ENCODE measurements at places on chromosomes 3 and 15.
A peak's percentile ranks its signal among the peaks of the same experiment; 100 is the strongest.

- no peak for DNase-seq
Observed at GRCh38 chr3:19881036-19881435, 53.0 kb downstream of the EFHB start.

GRCh38 chr3:60497902-60498301 is 753.4 kb downstream of the FHIT start:
- no peak for DNase-seq

DNA sequence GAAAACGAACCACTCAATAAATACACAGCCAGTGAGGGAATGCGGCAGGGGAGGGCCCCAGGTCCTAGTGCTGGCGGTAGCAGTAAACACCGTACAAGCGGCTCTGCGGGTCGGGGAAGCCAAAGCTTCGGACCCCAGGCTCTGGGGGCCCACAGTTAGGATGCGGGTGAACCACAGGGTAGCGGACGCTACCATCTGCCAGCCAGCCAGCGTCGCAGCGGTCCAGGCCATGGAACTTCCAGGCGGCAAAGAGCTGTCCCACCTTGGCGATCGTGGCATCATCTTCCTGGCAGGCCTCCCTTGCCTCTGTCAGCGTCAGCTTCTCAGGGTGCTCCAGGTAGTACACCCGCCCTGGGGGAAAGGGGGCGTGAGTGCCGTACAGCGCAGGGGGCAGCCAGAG is 17.4 kb downstream of the HAPLN3 start:
- no peak for DNase-seq

DNA sequence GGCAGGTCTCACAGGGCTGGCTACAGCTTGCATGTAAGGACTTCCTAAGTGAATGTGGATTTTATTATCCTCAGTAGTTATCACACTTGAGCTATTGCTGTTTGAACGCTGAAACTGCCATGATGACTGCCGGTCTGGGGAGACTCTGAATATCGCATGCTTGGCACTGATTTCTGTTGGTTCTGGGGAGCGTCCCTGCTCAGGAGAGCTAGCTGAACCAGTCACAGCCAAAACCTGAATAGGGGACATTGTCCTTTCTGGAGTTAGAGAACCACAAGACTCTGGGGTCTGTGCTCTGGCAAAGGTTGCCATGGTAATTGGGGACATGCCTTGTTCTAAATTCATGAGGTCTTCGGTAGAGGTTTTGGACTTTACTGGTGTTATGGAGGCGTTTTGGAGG is 30.8 kb downstream of the CMSS1 start:
- DNase-seq, result no peak

- peak; percentile 31 for DNase-seq
Observed at GRCh38 chr15:65870889-65871533, 1.7 kb downstream of the RAB11A start.

GRCh38 chr15:64698823-64699222 is 76.6 kb downstream of the RBPMS2 start:
- no peak for DNase-seq

DNA sequence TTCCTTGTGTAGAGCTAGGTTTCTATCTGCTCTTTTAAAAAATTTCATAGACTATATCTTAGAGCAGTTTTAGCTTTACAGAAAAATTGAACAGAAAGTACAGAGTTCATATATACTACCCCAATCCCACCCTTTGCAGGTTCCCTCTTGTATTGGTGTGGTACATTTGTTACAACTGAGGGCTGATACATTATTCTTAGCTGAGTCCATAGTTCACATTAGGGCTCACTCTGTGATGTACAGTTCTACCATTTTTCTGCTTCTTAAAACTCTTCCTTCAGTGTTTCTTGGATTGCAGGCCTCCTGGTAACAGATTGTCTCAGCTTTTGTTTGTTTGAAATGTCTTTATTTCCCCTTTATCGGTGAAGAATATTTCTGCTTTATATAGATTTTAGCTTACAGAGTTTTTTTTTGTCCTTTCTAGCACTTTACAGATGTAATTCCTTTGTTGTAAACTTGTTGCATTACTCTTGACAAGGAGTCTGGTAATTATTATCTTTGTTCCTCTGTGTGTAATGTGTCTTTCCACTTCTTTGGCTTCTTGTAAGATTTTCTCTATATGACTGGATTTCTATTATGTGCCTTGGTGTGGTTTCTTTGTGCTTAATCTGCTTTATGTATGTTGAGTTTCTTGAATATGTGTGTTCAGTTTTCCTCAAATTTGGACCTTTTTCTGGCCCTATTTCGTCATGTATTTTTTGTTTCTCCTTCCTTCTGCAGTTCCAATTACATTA is 25.3 kb downstream of the MEF2A start:
- DNase-seq, result no peak

- no peak for DNase-seq
Observed at GRCh38 chr3:112333381-112334317, 693 bp downstream of the CD200 start.

GRCh38 chr3:155631323-155632019 is 113.4 kb downstream of the PLCH1 start:
- DNase-seq, result no peak

DNA sequence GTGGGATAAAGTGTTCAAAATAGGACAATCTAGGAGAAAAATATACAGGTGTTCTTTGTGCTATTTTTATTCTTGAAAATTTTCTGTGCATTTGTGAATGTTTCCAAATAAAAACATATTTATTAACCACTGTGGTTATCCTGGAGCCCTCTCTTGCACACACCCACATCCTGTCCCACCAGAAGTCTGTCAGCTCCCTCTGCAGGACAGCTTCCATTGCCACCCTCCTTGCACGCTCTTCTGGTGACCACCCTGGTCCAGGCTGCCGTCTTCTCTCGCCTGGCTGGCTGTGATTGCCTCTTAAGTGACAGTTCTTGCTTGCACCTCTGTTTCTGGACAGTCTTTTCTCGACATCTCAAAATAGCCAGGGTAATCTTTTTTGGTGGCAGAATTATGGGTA is 394.0 kb downstream of the LRTM1 start:
- no peak for DNase-seq

DNA sequence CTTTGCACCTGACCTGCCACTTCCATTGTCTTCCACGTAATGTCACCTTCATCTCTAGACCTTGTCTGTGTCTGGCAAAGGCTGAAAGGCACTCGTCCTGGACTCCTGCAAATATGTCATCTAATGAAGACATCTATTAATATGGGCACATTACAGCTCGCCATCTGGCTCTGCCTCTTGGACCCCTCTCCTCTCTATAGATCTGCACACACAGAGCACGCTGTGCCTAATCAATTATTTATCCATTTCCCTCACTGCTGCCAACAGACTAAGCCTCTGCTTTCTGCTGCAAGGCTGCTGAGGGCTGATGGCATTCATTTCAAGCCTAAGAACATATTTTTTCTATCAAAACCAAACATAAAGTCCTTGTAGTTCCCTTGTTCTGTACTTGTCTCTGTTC is 573.0 kb downstream of the TUSC7 start:
- DNase-seq, result no peak

GRCh38 chr3:34568766-34569165 is 770.3 kb downstream of the PDCD6IP start:
- DNase-seq, result no peak

DNA sequence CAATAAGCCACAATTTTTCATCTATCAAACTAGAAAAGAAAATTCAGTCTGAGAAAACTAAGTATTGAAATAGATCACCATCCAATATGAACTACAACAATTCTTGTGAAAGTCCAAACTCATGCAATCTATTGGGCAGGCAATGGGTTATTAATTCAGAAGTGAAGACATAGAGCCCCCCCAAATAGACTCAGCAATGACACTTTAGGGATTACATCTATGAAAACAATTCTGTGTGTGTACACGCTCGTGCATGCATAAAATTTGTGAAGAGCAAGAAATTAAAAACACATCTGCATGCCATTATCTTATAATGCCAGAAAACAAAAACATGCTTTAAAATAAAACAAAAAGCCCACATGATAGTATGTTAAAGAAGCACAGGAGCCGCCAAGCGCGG is 151.3 kb downstream of the NR1I2 start:
- DNase-seq, result no peak

GRCh38 chr15:78695854-78696253 is 54.8 kb upstream of the CHRNB4 start:
- DNase-seq, result no peak

DNA sequence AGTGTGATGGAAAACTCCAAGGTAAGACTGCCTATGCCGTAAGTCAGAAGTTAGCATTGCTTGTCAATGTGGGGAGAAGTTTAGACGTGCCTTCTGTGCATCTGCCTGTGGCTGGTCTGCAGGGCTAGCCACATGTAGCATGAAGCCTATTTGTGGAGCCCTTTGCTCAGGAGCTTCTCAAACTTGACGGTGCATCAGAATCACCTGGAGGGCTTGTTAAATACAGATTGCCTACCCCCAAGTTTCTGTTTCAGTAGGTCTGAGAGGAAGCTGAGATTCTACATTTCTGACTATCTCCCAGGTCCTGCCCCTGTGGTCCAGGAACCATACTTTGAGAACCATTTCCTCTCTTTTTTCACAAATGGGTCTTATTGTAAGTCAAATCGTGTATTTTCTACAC is 292.1 kb upstream of the TPM1 start:
- no peak for DNase-seq

DNA sequence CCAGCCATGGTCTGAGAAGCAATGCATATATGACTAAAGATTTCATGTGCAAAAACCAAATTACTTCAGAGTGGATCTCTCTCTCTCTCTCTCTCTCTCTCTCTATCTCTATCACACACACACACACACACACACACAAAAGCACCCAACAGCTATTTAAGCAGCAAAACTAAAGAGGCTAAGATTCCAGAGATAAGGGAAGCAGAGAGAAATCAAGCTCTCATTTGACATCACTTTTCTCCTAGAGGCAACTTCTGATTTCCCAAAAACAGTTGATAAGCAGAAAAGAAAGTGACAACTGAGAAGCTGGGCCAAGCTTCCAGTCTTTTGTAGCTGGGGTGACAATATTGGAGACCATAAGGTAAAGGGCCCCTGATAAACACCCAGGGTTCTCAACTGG is 526.0 kb upstream of the NR2F2 start:
- no peak for DNase-seq

- no peak for DNase-seq
Observed at GRCh38 chr3:37825744-37826400, 35.8 kb upstream of the CTDSPL start.

GRCh38 chr3:182981038-182981380 is 671 bp upstream of the DCUN1D1 start:
- DNase-seq, result no peak

- no peak for DNase-seq
Observed at GRCh38 chr15:26996250-26996649, 25.3 kb downstream of the GABRG3 start.

DNA sequence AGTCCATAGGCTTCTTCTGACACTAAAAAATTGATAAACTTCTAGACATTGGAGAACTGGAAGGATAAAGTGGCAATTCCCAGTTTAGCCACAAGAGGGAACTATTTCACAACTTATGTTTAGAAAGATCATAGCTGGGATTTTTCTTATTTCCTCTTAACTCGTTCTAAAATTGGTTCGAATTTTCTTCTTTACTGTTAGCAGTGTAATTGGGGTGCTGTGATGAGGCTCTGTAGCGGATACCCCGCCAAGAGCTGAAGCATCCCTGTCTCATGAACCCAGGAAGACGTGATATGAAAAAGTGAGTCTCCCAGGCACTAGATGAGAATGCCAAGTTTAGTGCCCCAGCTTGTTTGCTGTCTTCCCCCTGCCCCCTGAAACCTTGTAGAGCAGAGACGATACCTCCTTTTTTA is 85.1 kb downstream of the PDCD6IP start:
- peak; percentile 40 for DNase-seq

DNA sequence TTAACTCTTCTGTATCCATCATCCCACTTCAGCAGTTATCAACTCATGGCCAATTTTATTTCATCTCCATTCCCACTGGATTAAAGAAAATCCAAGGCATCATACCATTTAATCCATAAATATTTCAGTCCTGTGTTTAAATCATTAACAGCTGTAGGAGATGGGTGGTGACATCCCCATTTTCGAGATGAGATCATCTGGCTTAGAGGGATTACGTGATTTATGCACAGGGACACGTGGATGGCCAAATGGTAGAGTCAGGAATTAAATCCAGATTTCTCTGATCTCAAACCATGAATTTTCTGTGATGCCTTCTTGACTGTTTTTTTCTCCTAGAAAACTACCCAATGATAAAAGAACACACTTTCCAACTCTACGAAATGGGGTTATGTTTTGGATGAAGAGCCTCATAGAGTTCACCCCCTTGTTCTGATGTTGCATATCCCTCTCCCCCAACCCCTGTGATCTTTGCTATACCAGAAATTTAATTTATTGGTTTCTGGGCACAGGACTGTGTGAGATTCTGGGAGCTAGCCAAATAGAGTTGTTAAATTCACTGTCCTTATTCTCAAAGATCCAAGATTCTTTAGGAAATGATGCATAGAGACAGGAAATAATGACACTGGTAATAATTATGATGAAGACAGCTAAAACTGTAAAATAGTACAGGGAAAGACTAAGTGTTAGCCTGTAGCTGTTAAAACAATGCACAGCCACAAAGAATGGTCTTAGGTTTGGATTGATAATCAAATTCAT is 7.4 kb downstream of the ZNF589 start:
- DNase-seq, result peak; percentile 70

DNA sequence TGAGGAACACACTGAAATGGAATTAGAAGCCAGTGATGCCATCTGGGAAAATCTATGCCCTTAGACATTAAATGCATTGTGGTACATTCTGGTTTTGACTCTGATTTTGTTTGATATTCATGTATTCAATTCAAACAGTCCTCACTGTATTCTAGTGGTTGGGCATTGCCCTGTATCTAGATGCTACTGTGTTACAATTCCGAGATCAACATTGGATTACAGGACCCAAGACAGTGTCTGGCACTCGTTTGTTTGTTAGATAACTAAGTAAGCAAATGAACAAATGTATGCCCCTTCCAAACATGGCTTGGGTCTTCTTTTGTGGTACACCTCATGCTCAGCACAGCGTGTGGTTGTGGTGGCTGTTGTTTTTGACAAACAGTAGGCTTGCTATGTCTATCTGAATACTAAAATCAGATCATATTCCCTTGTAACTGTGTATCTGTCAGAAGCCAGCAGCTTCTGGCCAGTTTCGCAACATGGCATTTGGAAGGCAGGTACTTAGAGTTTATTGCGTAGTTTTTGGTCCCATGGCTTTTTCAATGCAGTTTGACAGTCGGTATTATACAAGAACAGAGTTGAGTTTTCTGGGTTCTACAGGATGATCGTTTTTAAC is 5.7 kb downstream of the FILIP1L start:
- DNase-seq, result no peak

Measured in AG20443 (cell line).